ENCODE measurements at places on chromosomes 4 and X.

GRCh38 chrX:119763181-119763580 is 4.8 kb downstream of the SOWAHD start:
- DNase-seq = no peak

GRCh38 chr4:7785017-7785416 is 154.6 kb downstream of the AFAP1 start:
- DNase-seq = peak; percentile 38

GRCh38 chr4:142846108-142846728 is at the start of gene INPP4B:
Gene INPP4B, minus strand, starts transcription at chr4:142846301.
- DNase-seq = peak; percentile 66

GRCh38 chrX:12956704-12957534 is 18.0 kb upstream of the TMSB4X start:
- DNase-seq = no peak

DNA sequence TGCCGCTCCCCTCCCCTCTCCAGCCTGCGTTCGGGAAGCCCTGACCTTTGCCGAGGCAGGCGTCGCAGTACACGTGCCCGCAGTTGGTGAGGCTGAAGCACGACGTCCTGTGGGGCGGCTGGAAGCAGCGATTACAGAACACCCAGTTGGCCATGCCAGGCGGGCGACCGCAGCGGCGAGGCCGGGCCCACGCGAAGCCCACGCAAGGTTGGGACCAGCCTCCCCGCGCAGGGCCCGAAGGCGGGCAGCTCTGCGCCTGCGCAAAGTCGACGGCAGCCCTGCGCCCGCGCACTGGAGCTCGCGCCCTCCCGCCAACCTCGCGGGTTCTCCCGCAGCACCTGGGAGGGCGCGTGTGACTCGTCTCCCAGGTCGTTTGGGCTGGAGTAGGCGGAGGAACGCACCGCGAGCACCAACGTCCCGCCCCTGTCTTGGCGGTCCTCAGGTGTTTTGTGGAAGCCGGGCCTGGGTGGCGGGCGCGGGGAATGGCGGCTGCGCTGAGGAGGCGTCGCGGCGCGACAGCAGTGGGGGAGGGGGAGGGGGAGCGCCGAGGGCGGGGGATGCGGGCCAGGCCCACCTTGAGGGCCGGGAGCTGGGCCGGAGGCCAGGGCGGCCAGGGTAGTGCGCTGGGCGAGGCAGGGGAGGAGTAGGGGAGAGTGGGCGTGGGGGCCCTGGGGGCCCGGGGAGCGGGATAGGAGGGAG is at the start of gene RNF212:
TSS of gene RNF212 (minus strand) at position 254 of the 699 bp plus-strand sequence. CDS start at position 154, 100 bp downstream.
- peak; percentile 50 for DNase-seq

DNA sequence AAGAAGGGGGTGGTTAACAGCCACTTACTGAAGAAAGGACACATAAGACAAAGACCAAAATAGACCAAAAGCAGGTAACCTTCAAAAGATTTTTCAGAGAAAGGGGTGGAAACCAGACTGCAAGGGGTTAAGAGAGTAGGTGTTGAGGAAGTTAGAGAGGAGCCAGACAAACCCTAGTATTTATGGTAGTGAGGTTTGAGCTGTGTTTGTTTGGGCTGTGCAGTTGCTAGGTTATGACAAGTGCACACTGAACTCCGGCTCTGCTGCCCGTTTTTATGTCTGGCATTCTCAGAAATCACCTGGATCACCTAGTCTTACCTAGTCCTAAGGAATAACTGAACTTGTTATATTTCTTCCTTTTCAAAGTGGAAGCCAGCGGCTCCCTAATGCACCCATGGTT is 22.9 kb upstream of the G3BP2 start:
- no peak for DNase-seq

GRCh38 chr4:36316607-36317006 is 35.2 kb downstream of the DTHD1 start:
- no peak for DNase-seq

GRCh38 chr4:84799318-84799717 is 167.2 kb downstream of the WDFY3 start:
- no peak for DNase-seq

GRCh38 chr4:121510341-121510874 is 129.6 kb upstream of the QRFPR start:
- no peak for DNase-seq

DNA sequence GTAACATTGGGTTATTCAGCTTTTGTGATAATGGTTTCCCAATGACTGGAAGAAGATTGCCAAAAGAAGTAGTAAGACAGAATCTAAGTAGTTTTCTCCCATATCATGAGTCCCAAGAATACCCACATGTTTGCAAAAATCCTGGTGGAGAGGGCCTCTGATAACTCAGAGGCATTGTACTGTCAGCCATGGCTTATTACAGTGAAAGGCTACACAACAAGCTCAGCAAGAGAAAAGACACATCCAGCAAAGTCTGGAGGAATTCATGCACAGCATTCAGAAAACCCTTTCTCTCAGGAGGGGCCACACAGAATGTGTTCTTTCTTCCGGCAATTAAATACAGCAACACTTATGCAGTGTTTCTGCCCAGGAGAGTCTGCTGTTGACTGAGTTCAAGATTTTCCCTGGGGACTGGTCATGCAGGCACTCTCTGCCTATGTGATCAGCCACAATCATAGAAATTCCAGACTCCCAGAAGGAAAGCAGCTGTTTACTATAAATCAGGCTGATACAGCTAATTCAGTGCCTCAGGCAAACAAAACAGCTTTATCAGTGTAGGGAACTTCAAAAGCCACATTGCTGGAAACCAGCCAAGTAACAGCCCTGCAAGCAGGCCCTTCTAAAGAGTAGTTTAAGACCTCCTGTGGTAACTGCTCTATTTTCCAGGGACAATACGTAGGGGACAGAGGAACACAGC is 937.1 kb downstream of the CCSER1 start:
- DNase-seq = no peak
